ENCODE measurements at places on chromosomes 12 and 14.

DNA sequence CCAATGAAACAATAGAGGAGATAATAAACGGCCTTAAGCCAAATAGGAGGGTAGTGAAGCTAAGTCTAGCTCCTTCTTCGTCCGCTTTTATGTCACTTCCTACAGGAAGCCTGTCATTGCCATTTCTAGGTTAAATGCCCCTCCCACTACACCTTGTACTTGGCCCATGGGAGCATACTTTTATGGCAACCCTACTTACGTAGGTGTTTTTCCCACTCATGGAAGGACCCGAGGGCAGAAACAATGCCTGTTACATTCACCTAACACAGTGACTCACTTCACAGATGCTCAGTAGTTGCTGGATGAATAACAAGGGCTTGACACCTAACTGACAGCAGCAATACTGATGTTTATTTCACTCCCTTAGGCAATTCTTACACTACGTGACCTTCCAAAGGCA, 44.5 kb downstream of the ALKBH1 start:
- no peak for DNase-seq

GRCh38 chr12:56989861-56990610, 16.3 kb downstream of the ZBTB39 start:
- DNase-seq: no peak

DNA sequence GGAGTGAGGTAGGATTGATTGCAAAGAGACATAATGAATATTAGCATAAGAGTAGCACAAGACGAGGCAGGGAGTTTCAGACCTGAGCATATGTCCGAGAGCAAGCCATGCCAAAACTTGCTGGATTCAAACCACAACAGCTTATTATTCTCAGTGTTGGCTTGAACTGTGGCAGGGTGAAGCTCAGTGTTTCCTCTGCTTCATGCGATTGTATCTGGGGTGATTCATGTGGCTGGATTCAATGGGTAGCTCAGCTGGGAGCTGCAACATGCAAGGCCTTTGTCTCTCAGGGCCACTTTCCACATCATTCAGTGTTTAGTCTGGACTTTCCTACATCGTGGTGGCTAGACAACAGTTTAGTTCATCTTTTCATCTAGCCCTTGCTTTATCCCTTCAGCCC, 22.1 kb upstream of the E2F7 start:
- no peak for DNase-seq

- DNase-seq: no peak
Measured at GRCh38 chr14:58820032-58820431, 182.3 kb downstream of the DACT1 start.

- no peak for DNase-seq
Measured at GRCh38 chr12:52691076-52691840, 11.1 kb upstream of the KRT1 start.

DNA sequence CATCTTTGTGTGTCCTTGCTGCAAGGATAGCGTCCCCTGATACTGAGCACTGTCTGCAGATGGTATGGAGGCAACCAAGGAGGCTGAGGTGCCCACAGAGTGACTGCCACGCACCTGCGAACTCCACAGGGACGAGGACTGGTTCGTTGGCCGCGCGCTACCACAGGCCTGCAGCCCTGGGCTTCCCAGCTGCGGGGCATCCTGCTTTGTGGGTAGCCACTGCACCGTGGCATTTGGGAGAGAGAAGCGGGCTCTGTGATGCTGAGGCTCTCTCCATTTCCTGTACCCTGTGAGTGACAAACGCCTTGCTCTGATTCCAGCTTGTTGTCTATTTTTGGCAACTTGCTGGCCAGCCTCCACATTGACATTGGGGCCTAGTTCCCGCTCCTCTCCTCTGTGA, 76.3 kb downstream of the SLC15A4 start:
- no peak for DNase-seq

DNA sequence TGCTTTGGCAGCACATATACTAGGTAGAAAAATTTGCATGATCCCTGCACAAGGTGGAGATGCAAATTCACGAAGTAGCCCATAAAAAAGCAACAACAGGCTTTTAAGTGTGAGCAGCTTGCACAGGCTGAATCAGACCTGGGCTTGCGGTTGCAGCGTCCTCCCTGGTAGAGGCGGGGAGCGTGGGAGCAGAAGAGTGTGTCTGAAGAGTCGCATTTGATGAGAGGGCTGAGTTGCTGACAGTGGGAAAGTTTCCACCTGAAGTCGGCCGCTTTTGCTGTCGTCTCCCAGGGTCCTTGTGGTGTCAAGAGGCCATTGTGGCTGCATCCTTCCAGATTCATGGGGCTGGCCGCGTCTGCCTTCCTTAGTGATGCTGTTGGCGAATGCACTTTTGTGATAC, 6.2 kb downstream of the AACS start:
- DNase-seq: no peak

GRCh38 chr14:66643344-66643743, 135.4 kb downstream of the GPHN start:
- no peak for DNase-seq

DNA sequence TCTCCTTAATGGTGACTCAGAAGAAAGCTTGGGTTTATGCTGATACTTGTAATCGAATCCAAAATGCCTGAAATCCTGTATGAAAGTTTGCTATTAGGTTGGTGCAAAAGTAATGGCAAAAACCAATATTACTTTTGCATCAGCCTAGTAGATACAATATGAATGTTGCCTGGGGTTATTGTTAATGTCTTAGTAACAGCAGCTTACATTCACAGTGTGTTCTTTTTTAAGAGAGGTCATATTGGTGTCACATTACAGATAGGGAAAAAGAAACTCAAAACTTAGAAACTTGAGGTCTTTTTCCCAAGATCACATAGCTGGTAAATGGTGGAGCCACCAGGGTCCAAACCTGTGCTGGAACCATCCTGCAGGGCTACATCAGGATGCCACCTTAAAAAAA, 25.2 kb downstream of the SRGAP1 start:
- DNase-seq: no peak

DNA sequence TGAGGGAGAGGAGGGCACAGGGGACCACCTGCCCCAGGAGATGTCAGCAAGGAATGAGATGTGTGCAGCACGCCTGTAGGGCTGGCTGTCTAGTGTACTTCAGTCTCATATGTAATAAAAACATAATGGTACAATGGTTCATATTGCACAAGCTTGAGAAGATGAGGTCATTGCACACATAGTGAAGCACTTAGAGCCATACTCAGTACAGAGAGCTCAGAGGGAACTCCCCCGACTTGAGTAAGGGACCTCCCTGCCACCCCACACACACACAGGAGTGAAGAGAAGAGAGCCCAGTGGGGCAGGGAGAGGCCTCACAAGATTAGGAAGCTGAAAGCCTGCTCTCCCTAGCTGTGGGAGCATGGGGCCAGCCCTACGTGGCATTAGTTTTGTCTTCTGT, 61.5 kb downstream of the SLC6A12 start:
- DNase-seq: no peak

DNA sequence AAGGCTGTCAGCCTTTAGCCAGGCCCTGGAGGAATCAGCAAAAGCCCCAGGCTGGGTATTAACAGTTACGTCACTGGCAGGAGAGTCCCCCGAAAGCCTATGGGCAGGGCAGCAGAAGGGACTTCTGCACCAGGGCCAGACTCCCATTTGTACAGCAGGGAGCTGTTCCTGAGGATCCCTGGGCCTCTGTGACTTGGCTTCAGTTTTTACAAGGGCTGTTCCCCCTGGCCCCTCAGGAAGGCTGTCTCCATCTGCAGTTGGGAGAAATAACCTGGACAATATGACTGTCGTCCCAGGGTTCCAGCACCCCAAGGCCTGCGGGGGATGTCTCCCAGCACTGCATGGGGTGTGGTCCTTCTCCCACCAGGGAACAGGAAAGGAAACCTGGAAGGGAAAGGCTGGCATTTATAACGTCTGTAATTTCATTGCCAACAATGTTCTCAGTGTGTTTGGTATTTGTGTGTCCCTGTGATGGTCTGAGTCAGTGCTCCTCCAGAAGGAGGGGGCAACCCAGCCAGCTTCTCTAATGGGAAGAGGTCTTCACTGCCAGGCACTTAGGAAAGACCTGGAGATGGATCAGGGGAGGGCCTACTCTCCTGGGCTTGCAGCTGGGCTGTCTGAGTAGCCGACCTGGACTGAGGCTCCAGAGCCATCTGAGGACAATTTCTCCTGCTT, 42.4 kb downstream of the ERH start:
- DNase-seq: no peak

DNA sequence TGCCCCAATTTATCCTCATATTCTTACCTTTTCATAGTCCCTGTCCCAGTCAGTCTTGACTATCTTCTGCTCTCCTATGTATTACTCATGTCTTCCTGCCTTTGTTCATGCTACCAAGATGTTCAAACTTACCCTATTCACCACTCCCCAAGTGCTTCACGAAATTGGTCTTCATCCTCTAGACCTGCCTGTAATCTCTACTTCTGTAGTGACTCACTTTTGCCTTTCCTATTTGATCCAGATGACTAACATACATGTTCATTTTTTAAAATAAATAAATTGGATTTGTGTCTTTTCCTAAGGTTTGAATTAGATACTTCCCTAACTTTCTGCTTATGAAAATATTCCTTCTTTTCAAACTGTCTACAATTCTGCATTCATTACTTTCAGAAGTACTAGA, 107.7 kb upstream of the PPM1H start:
- no peak for DNase-seq

DNA sequence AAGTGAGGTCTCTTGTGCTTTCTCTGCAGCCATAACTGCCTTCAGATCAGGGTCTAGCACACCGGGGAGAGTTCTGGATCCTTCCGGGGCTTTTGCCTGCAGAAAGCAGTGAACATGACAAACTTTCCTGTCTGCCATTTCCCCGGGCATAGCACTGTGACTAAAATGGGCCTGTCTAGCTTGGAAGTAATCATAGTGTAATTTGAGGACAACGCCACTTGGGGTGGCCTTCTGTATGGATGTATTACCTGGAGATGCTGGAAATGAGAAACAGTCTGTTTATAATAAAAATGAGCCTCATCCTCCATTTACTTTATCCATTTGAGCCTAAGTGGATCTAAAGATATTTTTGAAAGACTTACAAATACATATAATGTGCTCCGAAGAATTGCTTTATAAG, 453.7 kb downstream of the VRK1 start:
- no peak for DNase-seq

DNA sequence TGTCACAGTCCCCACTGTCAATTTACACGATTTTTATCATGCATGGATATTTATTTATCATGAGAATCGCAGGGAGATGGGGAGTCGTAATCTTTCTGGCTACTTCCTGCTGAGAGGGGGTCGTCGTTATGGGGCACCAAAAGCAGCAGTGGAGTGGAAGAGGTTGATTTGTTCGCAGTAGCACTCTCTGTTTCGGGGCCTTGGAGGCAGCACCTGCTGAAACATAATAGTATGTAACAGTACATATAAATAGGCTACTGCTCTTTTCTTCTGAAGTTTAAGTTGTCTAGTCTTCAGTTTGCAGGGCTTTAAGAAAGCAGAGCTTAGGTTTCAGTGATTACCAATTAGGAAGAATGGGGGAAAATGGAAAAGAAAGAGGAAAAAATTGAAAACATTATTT, 3.8 kb downstream of the SOAT2 start:
- no peak for DNase-seq

DNA sequence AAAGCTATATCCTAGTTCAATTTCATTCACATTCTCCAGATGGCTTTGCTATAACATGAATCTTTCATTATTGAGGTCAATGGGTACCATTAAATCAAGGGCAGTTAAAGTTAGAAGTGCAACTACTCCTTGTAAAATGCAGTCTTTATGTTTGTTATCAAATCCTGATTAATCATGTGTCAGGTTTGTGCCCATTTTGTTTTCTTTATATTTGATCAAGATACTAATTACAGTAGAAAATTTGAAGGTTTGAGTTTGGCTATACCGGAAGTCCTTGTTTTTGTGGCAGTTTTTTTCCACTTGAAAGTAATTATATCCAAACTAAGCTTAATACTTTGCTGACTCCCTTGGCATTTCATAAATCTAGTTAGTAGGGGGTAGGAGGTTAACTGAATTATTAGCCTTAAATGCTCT, 513.0 kb downstream of the DIO2 start:
- DNase-seq: no peak

- no peak for DNase-seq
Measured at GRCh38 chr14:72779679-72780078, 114.2 kb downstream of the DPF3 start.

- DNase-seq: no peak
Measured at GRCh38 chr12:80805106-80805505, 88.4 kb downstream of the MYF5 start.

DNA sequence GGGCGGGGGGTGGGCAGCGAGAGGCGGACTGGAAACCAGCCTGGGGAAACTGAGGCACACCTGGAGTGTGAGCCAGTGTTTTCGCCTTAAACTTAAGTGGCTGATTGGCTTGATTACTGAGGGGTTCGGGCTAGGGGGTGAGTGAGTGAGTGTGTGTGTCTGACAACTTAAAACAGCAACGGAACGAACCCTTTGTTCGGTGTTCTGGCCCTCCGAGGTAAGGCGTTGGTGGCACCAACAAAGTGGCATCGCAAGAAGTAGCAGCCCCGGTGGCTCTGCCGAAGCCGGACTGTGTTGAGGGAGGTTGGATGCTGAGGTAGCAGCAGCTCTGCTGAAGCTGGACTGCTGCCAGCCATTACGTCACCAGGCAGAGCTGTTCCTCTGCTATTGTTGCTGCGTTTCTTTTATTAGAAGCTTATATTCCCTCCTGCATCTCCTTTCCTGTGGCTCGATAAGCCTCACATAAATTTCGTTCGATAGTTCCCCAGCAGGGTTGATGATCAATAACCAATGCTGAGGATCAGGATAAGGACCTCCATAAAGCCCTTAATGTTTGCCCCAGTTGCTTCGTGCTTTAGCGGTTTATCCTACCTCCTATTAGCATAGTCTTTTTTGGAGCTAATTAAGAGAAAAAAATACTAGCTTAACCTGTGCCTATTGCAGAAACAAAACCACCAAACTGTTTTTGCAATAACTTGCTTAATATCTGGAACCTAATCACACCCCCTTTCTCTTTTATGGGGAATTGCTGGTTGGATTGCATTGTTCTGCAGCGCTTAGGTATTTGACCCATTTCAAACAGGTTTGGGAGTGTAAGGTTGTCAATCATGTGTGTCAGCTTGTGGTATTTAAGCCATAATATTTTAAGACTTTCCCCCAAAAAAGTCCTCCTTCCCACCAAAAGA, 1.3 kb downstream of the GPR137C start:
- no peak for DNase-seq

DNA sequence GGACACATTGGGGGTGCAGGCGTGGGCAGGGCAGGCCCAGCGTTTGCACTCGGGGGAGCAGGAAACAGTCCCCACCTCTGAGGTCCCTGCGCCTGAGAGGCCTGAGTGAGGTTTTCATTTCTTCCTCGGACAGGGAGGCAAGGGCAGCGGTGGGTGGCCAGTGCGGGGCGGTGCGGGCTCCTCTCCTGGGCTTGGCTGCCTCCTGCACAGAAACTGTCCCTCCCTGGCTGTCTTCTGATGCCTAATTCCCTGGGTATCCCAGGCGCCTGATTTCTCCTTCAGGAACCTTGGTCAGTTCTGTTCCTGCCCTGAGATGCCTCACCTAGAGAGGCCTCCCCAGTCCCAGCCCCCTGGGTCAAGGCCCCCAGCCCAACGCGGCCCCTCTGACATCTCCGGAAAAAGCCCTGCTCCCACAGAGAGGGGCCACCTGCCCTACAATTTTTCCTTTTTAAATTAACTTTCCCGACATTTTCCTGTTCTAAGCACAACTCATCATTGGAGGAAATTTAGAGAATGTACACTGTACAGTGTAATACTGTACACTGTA, 260.3 kb downstream of the ADGRD1 start:
- DNase-seq: no peak

Data from cortex of kidney (tissue), 1 donor.